ENCODE measurements at places on chromosomes 1 and 21.

- DNase-seq: no peak
Observed at GRCh38 chr1:100609849-100610248, 71.9 kb downstream of the GPR88 start.

DNA sequence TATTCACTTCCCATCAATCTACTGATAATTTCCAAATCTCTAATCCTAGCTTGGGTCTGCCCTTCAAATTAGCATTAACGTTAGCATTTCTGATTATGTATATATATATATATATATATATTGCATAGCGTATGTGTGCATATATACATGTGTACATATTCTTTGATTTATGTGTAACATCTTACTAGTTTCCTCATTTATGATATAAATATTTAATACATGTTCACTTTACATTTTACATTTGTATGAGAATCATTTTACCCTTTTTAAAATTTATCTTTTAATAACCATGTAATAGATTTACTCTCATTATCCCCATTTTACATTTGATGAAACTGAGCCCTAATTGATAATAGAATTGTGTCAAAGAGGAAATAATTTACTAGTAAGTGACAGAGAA, 164.7 kb downstream of the ZNF648 start:
- DNase-seq: no peak

DNA sequence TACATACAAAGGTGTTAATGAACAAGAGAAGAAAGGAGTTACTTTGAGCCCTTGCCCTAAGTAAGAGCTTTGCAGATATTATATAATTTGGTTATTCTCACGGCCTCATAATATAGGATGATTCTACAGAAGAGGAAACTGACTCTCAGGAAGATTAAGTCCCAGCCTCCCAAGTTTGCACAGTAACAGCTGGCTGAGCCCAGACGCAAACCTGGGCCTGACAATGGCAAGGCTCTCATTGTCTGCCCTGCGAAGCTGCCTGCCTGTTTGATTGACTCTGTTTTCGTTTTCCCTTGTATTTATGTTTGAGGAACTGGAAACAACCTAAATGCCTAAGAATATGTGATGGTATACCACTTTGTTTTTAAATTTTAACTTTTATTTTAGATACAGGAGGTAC, 76.2 kb upstream of the PGBD5 start:
- DNase-seq: no peak

DNA sequence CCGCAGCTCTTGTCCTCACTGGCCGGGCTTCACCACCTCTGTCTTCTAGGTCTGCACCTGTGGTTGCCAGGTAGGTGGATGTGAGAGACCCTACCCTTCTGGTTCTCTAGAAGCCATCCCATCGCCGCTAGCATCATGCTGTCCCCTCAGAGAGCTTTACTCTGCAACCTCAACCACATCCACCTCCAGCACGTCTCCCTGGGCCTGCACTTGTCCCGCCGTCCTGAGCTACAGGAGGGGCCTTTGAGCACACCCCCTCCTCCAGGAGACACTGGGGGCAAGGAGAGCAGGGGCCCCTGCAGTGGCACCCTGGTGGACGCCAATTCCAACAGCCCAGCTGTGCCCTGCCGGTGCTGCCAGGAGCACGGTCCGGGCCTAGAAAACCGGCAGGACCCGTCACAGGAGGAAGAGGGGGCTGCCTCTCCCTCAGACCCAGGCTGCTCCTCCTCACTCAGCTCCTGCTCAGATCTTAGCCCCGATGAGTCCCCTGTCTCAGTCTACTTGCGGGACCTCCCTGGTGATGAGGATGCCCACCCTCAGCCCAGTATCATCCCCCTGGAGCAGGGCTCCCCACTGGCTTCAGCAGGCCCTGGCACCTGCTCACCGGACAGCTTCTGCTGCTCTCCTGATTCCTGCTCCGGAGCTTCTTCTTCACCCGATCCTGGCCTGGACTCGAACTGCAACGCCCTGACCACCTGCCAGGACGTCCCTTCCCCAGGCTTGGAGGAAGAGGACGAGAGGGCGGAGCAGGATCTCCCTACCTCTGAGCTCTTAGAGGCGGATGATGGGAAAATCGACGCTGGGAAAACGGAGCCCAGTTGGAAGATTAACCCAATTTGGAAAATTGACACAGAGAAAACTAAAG, 1.2 kb downstream of the RUSC1 start:
- no peak for DNase-seq

DNA sequence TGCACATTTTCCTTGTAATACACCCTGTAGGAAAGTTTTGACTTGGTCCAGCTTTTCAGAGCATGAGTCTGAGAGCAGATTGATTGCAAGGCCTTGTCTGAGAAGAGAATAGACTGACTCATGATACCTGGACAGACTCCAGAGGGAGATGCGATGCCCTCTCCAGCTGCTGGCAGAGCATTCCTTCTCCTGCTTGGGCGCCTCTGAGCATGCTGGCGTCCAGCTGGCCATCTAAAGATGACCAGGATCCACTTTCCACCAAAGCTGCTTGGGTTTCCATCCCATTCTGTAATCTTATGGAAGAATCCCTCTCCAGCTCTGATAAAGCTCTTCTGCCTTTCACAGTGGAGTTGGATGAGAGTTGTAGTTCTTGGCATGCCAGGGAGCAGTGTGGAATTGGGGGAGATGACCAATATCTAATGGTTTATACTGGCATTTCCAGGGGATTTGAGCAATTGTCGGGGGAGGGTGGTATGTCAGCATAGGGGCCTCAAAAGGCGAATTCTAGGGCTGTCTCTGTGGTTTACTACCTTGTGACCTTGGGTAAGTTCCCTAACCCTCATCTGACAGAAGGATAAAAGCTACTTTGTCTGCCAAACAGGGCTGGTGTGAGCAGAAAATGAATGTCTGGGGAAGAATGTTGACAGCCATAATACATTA, 19.5 kb downstream of the SZRD1 start:
- DNase-seq: no peak

DNA sequence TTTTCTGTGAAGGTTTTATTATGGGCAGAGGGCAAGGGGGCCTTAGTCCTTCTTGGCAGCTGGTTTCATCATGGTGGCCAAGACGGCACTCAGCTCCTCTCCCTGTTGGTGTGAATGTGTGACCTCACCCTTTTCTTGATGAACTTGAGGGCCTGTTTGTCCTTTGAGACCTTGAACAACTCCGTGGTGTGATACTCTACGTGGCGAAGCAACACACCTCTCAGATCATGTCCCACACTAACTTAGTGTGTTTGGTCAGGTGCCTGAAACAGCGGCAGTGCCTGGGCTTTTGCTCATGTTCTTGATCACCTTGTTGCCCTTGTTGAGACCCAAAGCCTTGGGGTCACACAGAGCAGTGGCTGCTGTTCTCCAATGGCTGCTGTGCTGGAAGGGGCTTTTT, 13.4 kb downstream of the L1TD1 start:
- no peak for DNase-seq

DNA sequence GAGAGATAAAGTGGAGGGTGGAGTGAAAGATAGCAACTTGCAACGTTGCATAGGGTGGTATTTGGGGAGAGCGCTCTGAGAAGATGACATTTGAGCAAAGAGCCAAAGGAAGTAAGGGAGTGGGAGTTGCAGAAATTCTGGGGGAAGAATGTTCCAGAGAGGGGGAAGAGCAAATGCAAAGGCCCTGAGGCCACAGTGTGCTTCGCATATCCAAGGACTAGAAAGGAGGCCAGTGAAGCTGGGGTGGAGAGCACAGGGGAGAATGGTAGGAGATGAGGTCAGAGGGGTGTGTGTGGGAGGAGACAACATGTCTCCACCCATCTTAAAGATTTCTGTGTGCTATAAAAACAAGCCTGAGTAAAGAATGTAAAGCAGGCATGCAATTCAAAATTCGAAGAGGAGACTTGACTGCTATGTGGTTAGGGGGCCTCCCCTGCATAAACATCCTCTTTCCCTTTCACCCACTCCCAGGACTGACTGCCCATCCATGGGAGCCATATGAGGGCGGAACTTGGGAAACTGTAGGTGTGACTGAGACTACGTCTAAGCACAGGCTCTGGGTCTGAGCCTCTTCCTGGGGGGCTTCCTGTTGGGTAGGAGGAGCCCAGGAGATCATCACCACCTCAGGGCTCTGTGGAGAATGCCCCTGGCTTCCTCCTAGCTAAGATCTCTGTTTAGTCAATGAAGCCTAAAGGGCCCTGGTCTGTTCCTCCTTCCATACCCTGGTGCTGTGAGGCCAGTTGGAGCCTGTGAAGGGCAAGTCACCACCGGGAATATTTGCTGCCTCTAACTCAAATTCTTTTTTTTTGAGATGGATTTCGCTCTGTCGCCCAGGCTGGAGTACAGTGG, 2.9 kb upstream of the CLIC4 start:
- DNase-seq: no peak

GRCh38 chr1:226603022-226603857, 54.7 kb downstream of the STUM start:
- no peak for DNase-seq

DNA sequence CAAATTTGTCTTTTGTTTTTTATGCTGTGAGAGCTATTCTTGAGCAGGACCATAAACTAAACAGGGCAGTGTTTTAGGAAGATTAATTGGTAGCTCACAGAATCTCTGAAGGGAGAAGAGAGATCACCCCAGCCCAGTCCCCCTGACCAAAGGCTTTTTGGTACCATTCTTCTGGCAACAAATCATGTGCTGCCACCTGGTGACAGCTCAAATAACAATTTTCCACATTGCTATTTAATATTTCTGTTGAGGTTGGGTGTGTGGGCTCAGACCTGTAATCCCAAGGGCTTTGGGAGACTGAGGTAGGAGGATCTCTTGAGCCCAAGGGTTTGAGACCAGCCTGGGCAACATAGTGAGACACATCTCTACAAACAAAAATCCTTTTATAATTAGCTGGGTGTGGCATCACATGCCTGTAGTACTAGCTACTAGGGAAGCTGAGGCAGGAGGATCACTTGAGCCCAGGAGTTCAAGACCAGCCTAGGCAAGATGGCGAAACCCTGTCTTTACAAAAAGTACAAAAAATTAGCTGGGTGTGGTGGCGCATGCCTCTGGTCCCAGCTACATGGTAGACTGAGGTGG, 2.2 kb upstream of the TESK2 start:
- DNase-seq: peak; percentile 70

DNA sequence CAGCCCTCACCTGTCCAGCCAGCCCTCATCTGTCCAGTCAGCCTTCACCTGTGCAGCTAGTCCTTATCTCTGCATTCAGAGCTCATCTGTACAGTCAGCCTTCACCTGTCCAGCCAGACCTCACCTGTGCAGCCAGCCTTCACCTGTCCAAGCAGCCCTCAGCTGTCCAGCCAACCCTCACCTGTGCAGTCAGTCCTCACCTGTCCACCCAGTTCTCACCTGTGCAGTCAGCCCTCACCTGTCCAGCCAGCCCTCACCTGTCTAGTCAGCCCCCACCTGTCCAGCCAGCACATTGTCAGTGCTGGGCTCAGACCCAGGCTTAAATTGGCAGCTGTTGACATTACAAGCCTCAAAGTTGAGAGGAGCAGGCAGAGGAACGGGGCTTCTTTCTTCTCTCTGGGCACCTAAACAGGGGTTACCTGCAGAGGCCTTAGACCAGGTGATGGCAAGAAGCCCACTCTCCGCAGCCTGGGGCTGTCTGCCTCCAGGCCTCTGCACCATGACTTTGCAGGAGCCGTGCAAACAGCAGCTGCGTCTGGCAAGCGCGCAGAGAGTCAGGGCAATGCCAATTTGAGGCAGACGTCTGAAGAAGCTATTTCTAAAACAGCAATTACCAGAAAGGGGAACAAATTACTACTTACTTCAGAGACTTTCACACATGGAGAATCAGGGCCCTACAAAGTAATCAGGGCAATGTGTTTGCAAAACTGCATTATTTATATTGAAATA, 506.1 kb downstream of the NPHP4 start:
- no peak for DNase-seq

GRCh38 chr1:84842748-84843231, 50.2 kb downstream of the LPAR3 start:
- DNase-seq: no peak

DNA sequence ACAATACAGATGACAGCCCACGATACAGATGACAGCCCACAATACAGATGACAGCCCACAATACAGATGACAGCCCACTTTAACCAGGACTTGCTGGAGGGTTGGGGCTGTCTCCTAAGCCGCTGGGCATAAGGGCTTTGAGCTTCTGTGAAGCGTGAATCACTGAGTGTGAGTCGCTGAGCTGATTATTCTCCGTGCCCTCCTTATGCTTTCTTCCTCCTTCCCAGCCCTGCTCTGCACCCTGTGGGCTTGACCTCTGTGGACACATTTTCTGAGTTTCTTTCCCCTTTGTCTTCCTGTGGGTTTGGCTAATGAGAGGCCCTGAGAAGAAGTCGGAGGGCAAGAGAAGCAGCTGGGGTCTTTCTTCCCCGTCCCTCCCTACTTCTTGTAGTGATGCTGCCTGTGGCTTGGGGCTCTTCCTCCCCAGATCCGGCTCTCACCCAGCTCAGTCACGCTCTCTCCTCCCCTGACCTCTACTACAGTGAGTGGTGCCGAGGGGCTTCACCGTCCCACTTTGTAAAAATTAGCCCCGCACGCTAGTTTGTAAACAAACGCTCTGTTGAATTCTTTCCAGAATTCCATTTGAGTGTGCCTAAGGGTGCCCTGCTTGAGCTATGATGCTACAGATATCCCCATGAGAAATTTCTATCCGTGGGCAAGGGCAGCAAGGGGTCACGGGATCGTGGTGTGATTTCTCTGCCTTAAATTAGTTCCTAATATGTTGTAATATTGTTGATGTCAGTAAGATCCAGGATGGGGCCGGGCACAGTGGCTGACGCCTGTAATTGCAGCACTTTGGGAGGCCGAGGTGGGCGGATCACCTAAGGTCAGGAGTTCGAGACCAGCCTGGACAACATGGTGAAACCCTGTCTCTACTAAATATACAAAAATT, 46.4 kb upstream of the SOD1 start:
- no peak for DNase-seq

- no peak for DNase-seq
Observed at GRCh38 chr1:47745715-47746609, 251.2 kb downstream of the TRABD2B start.

- DNase-seq: no peak
Observed at GRCh38 chr21:27108228-27108627, 141.3 kb upstream of the ADAMTS5 start.

DNA sequence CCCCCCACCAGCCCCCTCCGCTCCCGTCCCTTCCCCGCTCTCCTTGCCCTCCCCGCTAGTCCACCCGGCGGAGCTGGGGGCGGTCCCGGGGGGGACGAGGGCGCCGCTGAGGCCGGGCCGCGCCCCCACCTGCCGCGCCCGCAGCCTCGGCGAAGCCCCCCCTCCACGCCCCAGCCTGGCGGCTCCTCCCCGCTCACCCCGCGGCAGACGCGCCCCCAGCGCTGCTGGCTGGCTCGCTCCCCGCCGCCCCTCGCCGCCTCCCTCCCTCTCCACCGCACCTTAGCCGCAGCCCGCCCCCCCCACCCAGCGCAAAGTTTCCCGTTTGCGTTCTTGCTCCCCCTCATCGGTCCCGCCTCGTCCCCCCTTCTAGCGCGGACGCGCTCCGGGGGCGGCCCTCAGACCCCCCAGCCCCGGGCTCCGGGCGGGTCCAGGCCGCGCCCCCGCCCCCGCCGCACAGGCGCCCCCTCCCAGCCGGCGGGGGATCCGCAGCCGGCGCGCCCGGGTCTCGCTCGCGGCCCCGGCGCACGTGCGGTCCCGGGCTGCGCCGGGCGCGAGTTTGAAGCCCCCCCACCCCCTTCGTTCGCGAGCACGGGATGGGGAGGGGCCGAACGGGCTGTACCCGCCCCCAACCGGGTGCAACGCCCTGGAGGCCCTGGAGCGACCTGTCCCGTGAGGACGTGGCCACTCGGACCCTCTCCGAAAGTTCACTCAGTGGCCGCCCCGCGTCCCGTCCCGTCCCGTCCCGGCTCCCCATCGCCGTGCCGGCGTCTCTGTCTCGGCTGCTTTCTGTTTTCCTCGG, 623 bp downstream of the PTPRF start:
- DNase-seq: no peak

Measured in CD4-positive, alpha-beta T cell treated with Interleukin-4 for 1 hour (primary cell).